Kidney capillary endothelial cell (primary cell): ENCODE measurements at places on chromosomes 5 and 9.

- no peak for DNase-seq
Measured at GRCh38 chr5:176507911-176508310, 29.3 kb downstream of the RNF44 start.

DNA sequence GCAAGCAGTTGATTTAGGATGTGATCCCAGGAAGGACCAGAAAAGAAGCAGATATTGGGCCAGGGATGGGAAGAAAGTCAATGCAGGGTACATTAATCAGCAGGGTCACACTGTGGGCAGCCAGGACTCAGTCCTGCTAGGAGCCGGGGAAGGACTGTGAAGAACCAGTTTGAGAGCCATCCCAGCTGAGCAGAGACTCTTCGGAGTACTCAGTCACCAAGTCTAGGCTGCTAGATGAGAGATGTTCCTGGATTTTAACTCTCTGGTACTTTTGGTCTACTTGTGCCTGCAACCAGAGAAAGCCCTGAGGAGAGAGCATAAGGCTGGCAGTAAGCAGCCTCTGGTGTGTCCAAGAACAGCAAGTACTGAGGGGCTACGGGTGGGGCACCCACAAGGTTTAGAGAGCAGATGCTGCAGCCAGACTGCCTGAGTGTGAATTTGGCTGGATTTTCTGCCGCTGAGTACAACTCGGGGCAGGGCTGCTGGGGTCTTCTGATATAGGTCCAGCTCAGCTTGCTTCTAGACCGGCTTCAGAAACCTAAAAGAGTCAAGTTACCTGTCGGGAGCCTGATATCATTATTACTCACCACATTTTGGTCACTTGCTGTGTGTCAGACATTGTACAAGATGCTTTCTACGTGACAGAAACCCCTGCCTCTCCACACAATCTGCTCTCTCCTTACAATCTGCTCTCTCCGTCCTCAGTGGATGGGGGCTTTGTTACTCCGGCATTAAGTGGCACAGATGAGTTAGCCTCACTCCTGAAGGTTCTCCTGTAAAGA is 250.2 kb upstream of the GAS1 start:
- no peak for DNase-seq

GRCh38 chr5:147591120-147591519 is 81.3 kb upstream of the DPYSL3 start:
- DNase-seq = no peak

GRCh38 chr9:135332516-135332915 is 147.1 kb upstream of the PPP1R26 start:
- no peak for DNase-seq

- DNase-seq = no peak
Measured at GRCh38 chr9:27447031-27447683, 76.9 kb upstream of the IFNK start.

DNA sequence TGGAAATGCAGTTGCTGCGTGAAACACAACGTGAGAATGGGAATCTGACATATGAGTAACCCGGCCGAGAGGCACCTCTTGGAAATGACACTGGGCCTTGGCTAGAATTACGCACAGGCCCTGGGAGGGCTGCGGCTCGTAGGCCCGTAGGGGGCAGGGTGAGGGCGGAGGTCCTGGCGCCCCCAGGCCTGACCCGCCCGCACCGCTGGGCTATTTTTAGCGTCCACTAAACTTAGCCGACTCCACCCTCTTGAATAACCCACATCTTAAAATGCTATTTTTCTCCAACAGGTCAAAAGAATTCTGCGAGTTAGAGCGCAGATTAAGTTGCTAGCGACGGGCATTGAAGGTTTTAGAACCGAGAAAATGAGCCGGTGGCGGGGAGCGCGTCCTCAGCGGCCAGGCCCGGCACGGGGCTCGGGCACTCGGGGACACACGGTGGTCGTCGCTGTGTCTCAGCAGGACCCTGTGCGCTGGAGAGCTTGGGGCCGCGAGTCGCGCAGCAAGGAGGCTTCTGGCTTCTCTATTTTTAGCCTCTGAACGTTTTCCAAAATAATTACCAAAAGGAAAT is 168.5 kb downstream of the AUH start:
- DNase-seq = peak; percentile 99

DNA sequence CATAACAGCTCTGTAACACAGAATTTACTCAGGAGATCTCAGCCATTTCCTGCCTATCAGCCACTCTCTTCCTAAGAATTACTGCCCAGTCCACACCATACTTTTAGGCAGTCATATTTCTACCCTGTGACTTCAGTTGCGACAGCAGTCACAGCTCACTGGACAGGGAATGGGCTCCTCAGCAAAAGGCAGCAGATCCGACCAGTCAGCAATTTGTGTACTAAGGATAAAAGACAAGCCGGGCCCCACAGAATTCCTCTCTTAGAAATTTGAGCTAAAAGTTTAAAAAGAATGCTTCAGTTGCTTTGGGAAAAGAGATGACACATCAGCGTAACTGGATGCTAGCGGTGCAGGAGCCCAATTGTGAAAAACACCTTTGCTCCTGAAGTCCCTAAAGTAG is 172.1 kb downstream of the ENC1 start:
- no peak for DNase-seq

- no peak for DNase-seq
Measured at GRCh38 chr5:111574311-111574710, 62.0 kb upstream of the STARD4 start.

DNA sequence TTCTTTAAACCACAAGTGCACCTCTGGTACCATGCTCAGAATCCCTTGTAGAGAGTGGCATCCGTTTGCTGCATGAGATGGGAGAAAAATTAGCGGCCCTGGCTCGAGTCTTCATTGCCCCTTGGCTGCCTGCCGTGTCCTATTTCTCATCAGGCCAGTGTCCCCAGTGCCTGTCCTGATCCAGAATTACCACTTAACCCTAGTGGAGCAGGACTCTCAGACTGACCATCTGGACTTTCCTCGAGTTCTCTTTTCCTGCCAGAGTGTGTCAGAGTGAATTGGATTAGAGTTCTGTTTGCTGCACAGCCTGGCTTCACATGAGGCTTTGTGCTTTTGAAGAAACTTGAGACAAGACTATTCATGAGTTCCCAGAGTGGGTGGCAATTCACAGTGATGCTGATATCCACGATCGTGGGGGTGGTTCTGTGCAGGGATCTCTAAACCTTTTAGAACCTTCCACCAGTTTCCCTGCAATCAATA is 92.6 kb downstream of the C9orf152 start:
- no peak for DNase-seq

- no peak for DNase-seq
Measured at GRCh38 chr9:19229595-19230354, 718 bp upstream of the DENND4C start.

GRCh38 chr9:132201139-132201538 is 39.3 kb downstream of the NTNG2 start:
- DNase-seq = no peak

- no peak for DNase-seq
Measured at GRCh38 chr5:174692982-174693422, 31.4 kb upstream of the MSX2 start.

GRCh38 chr5:96474073-96474472 is 41.0 kb upstream of the PCSK1 start:
- no peak for DNase-seq

DNA sequence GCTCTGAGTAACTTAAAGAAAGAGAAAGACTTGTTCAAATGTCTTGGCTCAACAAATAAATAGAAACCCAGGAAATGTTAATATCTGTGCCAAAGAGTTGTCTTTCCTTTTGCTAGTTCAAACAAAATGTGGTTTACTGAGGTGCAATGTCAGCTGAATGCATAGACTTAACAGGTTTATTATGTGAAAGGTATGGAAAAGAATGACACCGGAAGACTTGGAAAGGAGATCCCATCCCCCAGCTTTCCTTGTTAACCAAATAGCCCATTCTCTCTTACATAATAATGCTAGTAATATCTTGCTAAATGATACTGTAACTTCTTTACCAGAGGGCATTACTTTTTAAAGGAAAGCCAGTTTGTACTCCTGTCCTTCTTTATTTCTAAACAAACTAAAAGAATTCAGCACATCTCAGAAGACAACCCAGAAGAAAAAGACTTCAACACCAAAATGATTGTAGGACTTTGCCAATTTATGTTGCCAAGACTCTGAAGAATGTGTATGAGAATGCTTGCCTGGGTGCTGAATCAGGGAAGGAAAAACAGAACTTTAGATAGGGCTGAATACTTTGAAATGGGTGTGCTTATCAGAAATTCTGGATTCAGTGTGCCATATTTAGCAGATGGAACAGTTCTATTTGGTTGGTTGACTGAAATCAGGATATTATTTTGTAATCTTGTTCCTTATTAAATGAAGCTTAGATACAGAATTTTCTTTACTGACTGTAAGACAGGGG is 344.1 kb downstream of the TMEM38B start:
- no peak for DNase-seq

DNA sequence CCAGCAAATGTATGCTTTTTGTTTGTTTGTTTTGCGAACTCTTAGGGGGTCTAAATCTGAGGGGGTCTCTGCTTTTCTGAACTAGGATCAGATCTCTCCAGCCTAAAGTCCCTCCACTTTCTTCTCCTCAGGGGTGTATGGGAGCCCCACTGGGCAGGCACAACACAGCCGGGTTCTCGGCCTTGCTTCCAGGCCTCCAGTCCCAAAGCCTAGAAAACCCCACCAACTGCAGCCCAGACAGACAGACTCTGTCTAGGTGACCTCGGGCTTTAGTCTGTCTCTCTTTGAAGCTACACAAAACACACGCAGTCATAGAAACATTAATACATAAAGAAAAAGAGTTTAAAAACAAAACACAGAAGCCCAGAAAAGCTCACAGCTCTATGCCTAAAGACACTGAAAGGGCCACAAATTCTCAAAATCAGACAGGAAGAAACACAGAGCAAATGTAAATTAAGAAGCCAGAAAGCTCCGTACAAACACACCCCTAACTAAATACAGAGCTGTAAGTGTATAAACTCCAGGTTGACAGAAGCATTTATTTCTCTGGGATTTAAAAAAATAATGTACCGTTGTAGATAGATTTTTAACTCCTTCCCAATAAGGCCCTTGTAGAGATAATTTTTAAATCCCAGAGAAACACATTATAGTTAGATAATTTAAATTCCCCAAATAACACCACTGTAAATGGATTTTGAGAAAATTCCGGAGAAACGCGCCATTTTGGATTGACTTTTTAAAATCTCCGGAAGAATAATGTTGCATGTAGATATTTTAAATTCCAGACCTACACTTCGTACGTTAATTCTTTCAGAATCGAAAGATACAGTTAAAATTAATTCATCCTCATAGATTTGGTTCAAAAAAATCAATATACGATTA is 2.0 kb downstream of the PITX1 start:
- DNase-seq = peak; percentile 10

DNA sequence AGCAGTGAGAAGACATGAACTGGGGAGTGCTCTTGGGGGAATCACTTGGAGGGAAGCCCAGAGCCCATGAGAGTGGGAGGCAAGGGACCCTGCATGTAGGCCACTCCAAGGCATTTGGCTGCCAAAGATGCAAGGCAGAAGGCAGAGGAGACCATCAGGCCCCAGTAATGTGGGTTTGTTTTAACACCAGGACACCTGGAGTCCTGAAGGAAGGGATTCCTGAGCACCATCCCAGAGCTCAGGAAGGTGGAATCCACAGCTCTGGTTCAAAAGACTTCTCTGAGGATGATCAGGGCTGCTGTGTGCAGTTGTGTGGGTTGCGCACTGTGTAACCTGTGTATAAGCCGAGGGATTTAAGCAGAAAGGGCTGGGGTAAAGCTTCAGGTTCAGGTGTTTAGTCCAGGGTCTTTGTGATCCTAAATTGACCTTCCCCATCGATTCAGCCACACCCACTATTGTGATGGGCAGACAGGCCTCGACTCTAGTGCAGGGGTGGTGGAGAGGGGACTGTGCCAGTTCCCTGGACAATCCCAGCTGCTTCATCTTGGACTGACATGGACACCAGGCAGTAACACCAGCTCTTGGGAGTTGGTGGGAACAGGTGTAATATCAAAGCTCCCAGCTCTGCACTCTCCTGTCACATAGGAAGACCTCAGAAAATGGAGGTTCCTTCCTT is 11.0 kb downstream of the B4GALT7 start:
- DNase-seq = no peak

DNA sequence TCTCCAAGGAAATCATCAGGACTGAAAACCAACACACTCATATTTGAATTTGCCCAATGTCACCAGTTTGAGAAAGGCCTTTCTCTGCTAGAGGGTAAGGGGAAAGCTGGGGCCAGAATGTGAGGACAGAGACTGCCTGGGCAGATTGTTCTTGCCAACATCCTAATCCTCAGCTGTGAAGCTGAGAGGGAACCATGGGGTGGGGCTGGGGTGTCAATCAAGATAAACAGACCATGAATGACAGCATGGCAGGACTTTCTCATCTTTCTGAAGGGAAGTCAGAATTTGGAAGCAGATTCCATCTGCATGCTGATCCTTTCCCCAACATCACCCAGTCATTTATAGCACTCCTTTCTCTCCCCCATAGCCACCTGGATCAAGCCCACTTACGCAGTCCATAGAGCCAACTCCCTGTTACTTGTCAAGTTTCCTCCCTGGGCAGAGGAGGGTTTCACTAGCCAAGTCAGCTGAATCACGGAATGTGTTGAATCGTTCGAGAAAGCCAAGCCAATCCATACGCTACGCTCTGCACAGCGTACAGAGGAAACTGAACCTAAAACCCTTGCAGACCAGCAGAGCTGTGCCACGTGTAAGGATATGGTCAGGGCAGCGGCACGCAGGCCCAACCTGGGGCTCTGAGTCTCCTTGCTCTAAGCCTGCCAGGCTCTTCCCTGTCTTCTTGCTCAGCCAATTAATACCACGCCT is 14.9 kb downstream of the GLDC start:
- no peak for DNase-seq

DNA sequence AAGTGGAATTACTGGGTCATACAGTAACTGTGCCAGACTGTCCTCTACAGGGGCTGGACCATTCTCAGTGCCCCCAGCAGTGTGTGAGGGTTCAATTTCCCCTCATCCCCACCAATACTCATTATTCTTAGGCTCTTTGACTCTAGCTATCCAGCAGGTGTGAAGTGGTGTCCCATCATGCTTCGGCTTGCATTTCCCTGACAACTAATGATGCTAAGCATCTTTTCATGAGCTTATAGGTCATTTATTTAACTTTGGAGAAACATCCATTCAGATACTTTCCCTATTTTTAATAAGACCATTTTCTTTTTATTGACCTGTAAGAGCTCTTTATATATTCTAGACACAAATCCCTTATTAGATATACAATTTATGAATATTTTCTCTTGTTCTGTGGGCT is 63.6 kb downstream of the ADAMTS2 start:
- DNase-seq = no peak

DNA sequence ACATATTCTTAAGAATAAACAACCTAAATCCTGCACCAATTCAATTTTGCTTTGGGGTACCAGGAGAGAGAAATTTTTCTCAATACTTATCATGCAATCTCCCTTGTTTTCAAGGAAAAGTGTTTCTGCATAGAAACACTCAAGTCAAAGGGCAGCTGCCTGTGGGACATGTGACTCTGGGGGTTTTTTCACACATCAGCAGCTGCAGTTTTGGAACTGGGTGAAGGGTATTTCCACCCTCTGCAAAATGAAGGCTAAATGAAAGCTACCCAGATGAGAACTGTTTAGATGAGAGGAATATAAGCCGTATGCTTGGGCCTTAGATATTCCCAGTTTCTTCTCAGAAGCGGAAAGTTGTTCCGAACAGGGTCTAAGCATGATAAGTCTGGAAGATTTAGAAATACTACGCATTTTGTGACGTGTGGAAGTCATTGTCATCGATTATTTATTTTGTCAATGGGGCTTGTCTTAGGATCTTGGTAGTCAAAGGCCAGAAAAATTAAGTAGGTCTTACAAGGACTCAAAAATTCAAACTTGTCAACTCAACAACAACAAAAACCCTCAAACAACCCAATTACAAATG is 64.3 kb upstream of the BOD1 start:
- no peak for DNase-seq

- peak; percentile 4 for DNase-seq
Measured at GRCh38 chr5:148687427-148687826, 33.1 kb upstream of the HTR4 start.
